Left lung (tissue), 14 donors: ENCODE measurements at places on chromosomes 2 and 18.

GRCh38 chr18:68234676-68235075, 480.2 kb downstream of the TMX3 start:
- H3K4me1 ChIP-seq, result no peaks in the 10 kb centered on the region
- H3K27ac ChIP-seq, result no peak overlapping the region
- no peak for DNase-seq
- H3K36me3 ChIP-seq, result no peaks in the 10 kb centered on the region
- H3K4me3 ChIP-seq, result no peak overlapping the region
- no peaks in the 10 kb centered on the region for H3K27me3 ChIP-seq

DNA sequence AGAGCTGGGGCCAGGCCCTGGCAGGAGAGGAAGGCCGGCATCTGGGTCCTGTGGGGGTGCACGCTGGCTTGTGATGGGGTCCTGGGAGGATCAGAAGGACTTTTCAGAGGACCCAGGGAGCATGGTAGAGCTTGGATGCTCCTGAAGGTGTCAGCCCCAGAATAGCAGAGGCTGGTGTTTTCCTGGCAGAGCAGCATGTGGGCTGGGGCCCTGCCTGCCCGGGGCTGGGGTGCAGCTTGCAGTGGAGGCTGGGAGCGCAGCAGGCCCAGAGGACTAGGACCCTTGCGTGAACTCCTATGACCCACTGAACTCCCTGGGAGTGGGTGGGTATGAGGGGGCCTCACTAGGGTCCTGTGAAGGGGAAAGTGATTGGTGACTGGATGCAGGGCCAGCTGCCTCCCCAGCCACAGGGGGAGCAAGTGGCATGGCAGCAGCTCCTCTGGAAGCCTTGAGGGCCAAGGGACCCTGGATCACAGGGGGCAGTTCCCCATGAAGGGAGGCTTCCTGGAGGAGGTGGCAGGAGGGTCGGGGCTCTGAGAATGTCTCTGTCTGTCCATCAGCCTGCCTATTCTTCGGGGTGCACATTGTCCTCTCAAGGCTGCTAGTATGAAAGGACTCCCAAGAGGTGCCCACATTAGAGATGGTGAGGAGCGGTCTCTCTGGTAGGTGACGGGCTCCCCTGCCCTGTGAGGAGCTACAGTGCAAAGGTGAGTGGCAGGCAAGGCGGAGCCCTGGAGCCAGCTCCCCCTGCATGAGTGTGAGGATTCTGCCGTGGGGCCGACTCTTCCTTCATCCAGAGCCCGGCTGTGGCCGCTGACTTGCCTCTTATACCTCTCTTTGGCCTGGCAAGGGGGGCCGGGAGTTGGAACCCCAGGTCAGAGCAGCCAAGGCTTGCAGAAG, 249.0 kb downstream of the DYSF start:
- no peak overlapping the region for H3K27ac ChIP-seq
- no peaks in the 10 kb centered on the region for H3K27me3 ChIP-seq

- no peaks in the 10 kb centered on the region for H3K4me1 ChIP-seq
- no peaks in the 10 kb centered on the region for H3K36me3 ChIP-seq
- H3K4me3 ChIP-seq, result no peak overlapping the region
- no peak overlapping the region for H3K27ac ChIP-seq
- DNase-seq, result no peak
Measured at GRCh38 chr2:228938629-228939028, 332.5 kb downstream of the PID1 start.

DNA sequence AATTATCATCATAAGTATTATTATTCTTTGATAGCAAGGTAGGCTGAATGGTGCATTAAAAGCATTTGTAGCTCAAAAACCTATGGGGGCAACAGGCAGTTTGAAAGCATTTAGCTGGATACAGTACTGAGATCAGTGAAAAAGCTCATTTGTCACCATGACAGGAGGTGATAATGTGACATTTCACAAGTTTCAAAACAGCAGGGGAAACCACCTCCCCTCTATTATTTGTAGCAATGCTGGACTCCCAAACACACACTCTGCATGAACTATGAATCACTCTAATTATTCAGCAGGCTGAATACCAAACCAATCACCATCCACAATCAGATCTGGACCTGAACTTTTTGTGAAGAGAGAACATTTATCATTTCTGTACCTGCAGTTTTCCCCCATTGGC, 63.4 kb downstream of the MYO5B start:
- no peak for DNase-seq
- H3K36me3 ChIP-seq, result no peaks in the 10 kb centered on the region
- no peaks in the 10 kb centered on the region for H3K4me1 ChIP-seq
- peaks cover 15% of the 10 kb centered on the region for H3K27me3 ChIP-seq
- H3K27ac ChIP-seq, result no peak overlapping the region

DNA sequence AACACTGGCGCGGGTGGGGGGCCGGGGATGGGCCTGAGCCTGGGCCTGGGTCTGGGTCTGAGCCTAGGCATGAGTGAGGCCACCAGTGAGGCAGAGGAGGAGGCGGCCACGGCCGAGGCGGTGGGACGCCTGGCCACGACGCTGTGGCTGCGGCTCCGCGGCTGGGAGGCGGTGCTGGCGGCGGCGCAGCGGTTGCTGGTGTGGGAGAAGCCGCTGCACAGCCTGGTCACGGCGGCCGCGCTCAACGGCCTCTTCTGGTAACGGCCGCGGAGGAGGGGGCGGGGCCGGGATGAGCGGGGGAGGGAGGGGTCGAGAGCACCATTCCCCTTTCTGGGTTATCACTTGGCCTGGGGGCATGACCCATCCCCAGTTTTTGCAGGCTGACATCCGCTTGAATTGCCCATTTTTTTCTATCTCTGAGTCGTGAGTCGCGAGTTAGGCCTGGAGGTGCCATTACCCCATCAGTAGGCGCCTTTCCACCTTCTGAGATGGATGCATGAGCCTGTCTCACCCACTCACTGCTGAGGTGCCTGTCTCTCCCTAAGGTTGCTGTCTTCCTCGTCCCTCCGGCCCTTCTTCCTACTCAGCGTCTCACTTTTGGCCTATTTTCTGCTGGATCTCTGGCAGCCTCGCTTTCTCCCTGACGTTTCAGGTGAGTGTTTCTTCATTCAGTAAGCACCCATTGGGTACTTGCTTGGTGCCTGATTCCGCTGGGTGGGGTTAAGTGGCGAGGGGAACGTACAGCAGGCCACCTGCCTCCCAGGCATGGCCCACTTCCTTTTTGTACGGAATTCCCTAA, 501 bp downstream of the RETREG2 start:
- peaks cover 18% of the 10 kb centered on the region for H3K4me1 ChIP-seq
- no peaks in the 10 kb centered on the region for H3K27me3 ChIP-seq
- H3K36me3 ChIP-seq, result peaks cover 58% of the 10 kb centered on the region
- H3K27ac ChIP-seq, result peak overlapping the region; percentile 99
- peak; percentile 91 for DNase-seq

GRCh38 chr2:143264851-143265250, 135.6 kb downstream of the ARHGAP15 start:
- H3K36me3 ChIP-seq, result no peaks in the 10 kb centered on the region
- no peak overlapping the region for H3K27ac ChIP-seq
- H3K27me3 ChIP-seq, result no peaks in the 10 kb centered on the region
- H3K4me3 ChIP-seq, result no peak overlapping the region

DNA sequence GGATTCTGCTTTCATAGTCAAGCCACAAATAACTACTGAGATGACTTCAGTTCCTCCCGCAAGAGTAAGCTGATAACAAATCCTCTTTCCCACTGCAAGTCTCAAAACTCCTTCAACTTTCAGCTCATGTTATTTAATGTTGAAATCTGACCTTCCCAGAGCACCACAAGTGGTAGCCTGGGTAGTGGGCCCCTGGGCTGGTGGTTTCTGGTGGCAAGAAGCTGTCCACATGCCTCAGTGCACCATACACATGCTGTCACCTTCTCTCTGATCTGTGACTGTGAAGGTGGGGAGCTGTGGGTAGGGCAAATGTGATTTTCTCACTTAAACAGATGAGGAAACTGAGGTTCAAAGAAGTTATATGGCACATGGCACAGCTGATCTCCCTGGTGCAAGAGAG, 246.1 kb upstream of the EPAS1 start:
- peaks cover 4% of the 10 kb centered on the region for H3K36me3 ChIP-seq
- no peak overlapping the region for H3K4me3 ChIP-seq
- H3K27ac ChIP-seq, result no peak overlapping the region
- no peaks in the 10 kb centered on the region for H3K27me3 ChIP-seq
- no peak for DNase-seq

GRCh38 chr2:18483896-18484295, 76.6 kb downstream of the RDH14 start:
- no peak for DNase-seq
- H3K36me3 ChIP-seq, result no peaks in the 10 kb centered on the region
- no peak overlapping the region for H3K27ac ChIP-seq
- H3K27me3 ChIP-seq, result no peaks in the 10 kb centered on the region
- H3K4me1 ChIP-seq, result no peaks in the 10 kb centered on the region

- no peaks in the 10 kb centered on the region for H3K27me3 ChIP-seq
- peak overlapping the region; percentile 58 for H3K27ac ChIP-seq
- H3K36me3 ChIP-seq, result no peaks in the 10 kb centered on the region
- DNase-seq, result no peak
Measured at GRCh38 chr2:10449838-10450691, 1.9 kb upstream of the ODC1 start.

DNA sequence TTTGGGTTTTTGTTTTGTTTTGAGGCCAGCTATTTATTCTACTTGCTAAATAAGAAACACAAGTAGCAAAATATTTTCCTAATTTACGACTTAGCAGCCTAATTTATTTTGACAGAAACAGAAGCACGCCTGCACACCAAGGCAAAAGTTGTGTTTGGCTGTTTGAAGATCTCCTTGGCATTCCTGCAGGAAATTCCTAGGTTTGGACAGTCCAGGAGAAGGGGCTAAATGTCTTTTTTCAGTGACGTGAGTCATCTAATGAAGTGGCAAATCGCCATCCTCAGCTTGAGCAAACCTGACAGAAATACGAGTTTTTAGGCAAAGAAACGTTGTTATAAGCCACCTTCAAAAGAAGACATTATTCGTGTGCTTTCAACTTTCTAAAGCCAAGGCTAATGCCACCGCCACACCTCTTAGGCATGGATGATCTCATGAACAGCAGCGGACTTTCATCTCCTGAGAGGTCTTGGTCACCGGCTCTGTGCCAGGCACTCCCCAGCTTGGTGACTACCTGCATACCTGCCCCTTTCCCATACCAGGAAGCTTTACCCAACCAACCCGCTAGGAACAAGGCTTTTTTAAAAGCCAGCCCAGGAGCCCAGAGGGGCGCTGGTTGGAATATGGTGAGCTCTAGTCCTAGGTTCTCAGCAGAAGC, 30.9 kb downstream of the STK39 start:
- no peaks in the 10 kb centered on the region for H3K36me3 ChIP-seq
- H3K27me3 ChIP-seq, result no peaks in the 10 kb centered on the region
- H3K4me1 ChIP-seq, result peaks cover 2% of the 10 kb centered on the region
- no peak for DNase-seq
- no peak overlapping the region for H3K27ac ChIP-seq

GRCh38 chr2:70979626-70980025, 1.2 kb downstream of the ANKRD53 start:
- no peaks in the 10 kb centered on the region for H3K36me3 ChIP-seq
- H3K4me1 ChIP-seq, result peaks cover 28% of the 10 kb centered on the region
- H3K27ac ChIP-seq, result no peak overlapping the region
- peaks cover 16% of the 10 kb centered on the region for H3K27me3 ChIP-seq
- H3K4me3 ChIP-seq, result no peak overlapping the region

GRCh38 chr2:168114040-168114439, 133.4 kb downstream of the STK39 start:
- H3K27ac ChIP-seq, result no peak overlapping the region
- no peak overlapping the region for H3K4me3 ChIP-seq
- no peaks in the 10 kb centered on the region for H3K27me3 ChIP-seq

- H3K4me1 ChIP-seq, result no peaks in the 10 kb centered on the region
- no peak for DNase-seq
- H3K27me3 ChIP-seq, result no peaks in the 10 kb centered on the region
- no peak overlapping the region for H3K4me3 ChIP-seq
- H3K27ac ChIP-seq, result no peak overlapping the region
Measured at GRCh38 chr2:127790694-127791529, 20.1 kb downstream of the WDR33 start.

DNA sequence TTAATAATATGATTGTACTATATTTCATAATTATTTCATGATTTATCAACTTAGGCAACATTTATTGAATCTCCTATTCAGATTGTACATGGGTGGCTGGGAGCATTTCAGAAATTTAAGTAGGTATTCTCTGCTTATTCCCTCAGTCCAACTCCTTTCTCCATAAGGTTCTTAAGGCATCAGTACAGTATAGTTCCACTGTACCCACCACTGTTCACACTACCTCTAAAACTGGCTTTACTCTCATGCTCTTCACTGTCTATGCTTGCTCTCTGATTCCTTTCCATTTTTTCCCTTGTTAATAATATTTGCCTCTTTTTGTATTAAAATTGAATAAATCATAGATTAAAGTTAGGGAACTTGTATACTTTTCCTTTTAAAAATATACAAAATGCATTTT, 89.8 kb downstream of the EHBP1 start:
- no peak for DNase-seq
- H3K27me3 ChIP-seq, result no peaks in the 10 kb centered on the region
- peaks cover 5% of the 10 kb centered on the region for H3K4me1 ChIP-seq
- no peak overlapping the region for H3K4me3 ChIP-seq
- no peaks in the 10 kb centered on the region for H3K36me3 ChIP-seq
- no peak overlapping the region for H3K27ac ChIP-seq

- DNase-seq, result no peak
- H3K36me3 ChIP-seq, result no peaks in the 10 kb centered on the region
- no peaks in the 10 kb centered on the region for H3K4me1 ChIP-seq
- no peak overlapping the region for H3K27ac ChIP-seq
- no peaks in the 10 kb centered on the region for H3K27me3 ChIP-seq
Measured at GRCh38 chr18:71250191-71250590, 961.3 kb downstream of the SOCS6 start.
